Stimulated activated CD4-positive, alpha-beta T cell treated with anti-CD3 and anti-CD28 coated beads, Interleukin-1b, Interleukin-23, amount 100 ng/mL, for 1 hour (primary cell): ENCODE measurements at places on chromosomes 11 and 22.

GRCh38 chr22:17931400-17931825 lies 92.9 kb downstream of the MICAL3 start:
- DNase-seq = no peak

DNA sequence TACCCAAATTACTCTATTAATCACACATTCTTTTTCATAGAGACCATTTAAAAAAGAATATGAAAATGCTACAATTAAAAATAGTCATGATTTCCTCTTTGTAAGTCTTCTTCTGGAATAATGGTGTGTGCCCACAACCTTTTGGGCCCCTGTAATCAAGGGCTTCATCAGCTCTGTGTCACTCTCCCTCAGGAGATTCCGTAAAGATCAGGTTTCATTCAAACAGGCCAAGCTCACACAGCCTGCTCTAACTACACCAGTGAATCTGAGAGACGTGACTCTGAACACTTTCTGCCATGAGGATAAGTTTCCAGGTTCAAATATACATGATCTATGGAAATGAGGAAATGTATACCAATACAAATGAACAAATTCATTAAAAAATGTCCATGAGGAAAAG lies 9.5 kb downstream of the DRICH1 start:
- DNase-seq = no peak

DNA sequence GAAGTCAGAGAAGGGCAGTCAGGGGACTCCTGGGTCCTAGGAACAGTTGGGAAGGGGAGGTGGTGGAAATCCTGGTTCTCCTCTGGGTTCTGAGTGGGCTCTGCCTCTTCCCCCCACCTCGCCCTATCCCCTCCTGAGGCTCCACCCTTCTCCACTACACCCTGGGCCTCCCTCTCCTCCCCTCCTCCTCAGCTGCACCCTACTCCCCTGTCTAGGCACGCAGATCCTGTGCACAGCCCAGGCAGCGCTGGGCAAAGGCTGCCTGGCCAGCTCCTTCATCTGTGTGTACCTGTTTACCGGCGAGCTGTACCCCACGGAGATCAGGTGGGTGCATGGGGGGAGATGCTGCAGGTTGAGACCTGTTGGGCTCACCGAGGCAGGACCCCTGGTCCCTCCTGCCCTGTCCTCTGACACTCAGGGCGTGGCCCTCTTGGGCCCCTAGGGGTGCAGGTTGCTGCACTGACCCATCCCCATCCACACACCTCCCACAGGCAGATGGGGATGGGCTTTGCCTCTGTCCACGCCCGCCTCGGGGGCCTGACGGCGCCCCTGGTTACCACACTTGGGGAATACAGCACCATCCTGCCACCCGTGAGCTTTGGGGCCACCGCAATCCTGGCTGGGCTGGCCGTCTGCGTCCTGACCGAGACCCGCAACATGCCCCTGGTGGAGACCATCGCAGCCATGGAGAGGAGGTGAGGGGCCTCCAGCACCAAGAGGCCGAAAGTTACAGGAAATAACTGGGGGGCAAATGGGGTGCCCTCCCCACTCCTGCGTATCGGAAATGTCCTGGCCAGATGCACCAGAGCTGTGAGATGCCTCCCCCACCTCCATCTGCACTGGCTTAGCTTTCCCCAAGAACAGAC lies 25.3 kb upstream of the POLA2 start:
- DNase-seq = no peak

DNA sequence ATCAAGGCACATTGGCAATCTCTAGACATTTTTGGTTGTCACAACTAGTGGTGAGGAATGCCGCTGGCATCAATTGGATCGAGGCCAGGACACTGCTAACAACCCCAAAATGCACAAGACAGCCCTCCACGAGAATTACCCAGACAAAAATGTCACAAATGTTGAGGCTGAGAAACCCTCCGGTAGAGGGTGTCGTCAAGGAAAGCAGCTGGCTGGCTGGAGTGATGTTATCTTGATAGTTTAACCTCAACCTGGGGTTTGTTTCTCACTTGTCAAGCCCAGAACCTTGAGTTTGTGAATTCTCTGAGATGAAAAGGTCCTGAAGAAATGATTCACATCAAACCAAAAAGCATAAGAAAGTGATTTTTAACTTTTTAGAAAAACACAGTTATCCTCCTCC lies 21.1 kb upstream of the TMPRSS13 start:
- DNase-seq = no peak

DNA sequence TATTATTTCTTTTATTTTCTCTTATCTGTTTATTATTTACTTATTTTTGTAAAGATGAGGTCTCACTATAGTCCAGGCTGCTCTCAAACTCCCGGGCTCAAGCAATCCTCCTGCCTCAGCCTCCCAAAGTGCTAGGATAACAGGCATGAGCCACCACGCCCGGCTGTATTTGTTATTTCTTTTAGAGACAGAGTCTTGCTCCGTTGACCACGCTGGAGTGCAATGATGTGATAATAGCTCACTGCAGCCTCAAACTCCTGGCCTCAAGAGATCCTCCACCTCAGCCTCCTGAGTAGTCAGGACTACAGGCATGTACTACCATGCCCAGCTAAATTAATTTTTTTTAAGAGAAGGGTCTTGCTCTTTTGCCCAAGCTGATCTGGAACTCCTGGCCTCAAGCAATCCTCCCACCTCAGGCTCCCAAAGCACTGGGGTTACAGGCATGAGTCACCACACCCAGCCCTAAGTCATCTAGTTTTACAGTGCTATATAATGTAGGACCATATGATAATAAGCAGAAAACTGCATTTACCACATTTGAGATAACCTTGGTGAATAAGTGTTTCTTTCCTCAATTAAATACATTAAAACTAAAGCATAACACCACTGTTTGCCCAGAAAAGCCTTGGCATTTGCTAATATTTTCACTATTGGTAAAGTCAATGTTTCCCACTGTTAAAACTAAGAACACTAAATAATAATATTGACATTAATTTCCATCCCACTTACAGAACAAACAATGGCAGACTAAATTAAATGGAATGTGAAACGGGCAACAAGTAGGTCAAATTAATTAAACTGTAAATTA lies 127.5 kb downstream of the SIK3 start:
- DNase-seq = no peak

- DNase-seq = no peak
These were observed 6.9 kb upstream of the NEAT1 start for GRCh38 chr11:65415499-65416340.

- DNase-seq = no peak
These were observed 15.8 kb downstream of the EPS8L2 start for GRCh38 chr11:721741-722345.

GRCh38 chr11:125968354-125968753 lies 22.5 kb downstream of the VSIG10L2 start:
- no peak for DNase-seq

- DNase-seq = no peak
These were observed 90.1 kb downstream of the ETS1 start for GRCh38 chr11:128497061-128497775.

GRCh38 chr22:43343262-43343669 lies at the start of gene SCUBE1:
SCUBE1 (minus strand) TSS chr22:43343372; CDS start chr22:43343261, 111 bp downstream.
- peak; percentile 7 for DNase-seq

GRCh38 chr22:18977824-18978425 lies 41.8 kb upstream of the PRODH start:
- no peak for DNase-seq

- DNase-seq = no peak
These were observed 7.4 kb upstream of the RCE1 start for GRCh38 chr11:66835768-66836405.

- DNase-seq = no peak
These were observed 12.1 kb downstream of the DPP3 start for GRCh38 chr11:66492161-66492865.

DNA sequence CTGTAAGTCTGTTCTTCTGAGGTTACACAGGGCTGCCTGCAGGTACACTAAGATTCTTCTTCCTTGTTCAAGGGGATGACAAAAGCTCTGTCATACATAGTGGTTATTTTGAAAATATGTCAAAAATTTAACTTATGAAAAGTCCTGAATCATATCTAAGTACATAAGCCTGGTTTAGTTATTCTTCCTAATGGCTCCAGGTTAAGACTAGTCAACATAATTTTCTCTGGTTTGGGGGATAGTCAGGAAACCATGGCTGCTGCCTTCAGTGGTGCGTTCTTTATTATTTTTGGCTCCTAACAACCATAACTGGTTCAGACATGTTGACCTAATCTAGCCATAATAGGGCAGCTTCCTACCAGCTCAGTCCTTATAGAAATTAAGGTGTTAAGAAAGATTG lies 257.4 kb upstream of the DDI1 start:
- DNase-seq = no peak

GRCh38 chr22:49369726-49370626 lies 457.7 kb downstream of the BRD1 start:
- DNase-seq = no peak

DNA sequence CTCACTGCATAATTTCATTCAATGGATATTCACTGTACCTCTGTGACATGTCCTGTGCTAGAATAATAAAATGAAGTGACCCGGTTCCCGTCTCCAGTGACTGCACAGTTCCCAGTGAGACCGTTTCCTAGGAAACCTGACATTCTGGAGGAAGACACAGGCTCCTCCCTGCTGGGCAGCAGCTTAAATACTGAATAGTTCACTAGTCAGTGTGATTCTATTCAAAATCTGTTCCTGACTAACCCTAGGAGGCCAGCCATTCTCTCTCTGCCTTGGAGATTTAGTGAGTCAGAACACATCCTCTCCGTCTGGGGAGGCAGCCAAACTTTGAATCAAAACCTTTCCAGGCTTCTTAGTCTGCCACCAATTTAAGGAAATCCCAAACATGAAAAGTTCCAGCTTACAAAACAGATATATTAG lies 11.3 kb downstream of the TRIM66 start:
- no peak for DNase-seq

DNA sequence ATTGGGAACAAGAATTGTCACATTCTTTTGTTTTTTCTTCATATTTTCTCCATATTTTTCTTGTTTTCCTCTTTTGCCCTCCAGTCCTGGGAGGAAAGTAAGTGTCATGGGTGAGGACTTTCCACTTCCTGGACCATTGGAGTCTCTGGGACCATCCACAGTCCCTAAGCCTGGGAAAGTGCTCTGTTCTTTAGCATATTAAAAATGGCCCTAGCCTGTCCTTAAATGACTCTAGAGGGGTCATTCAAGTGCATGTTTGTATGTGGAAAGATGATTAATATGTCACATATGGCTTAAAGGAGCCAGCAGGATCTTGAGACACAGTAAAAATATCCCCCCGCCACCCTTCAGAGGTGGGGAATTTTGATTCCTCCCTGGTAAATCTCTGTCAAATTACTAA lies 20.1 kb upstream of the SCGB1D1 start:
- no peak for DNase-seq

DNA sequence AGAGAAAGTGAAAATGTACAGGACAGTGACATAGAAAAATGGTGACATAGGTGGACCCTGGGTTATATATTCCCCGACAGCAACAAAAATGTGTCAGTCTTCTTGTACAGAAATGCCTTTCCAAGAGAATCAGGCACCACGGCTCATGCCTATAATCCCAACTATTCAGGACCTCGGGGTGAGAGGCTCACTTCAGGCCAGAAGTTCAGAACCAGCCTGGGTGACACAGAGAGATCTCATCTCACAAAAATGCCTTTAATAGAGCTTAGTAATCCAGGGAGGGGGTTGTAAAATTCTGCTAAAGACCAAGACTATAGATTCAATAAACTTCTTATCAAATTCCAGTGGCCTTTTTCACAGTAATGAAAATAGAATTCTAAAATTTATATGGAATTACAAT lies 10.7 kb downstream of the ZNF195 start:
- DNase-seq = no peak

DNA sequence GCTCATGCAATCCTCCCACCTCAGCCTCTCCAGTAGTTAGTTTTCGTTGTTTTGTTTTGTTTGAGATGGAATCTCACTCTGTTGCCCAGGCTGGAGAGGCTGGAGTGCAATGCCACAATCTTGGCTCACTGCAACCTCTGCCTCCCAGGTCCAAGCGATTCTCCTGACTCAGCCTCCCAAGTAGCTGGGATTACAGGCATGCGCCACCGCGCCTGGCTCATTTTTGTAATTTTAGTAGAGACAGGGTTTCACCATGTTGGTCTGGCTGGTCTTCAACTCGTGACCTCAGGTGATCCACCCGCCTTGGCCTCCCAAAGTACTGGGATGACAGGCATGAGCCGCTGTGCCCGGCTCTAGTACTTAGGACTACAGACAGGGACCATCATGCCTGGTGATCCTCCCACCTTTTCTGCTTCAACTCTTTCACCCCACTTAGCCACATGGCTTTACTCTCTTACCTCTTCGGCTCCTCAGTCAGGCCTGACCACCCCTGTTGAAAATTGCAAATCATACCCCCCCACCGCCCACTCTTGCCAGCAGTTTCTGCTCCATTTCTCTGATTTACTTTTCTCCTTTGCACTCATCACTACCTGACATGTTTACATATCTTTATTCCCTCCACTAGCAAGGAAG lies 157.1 kb upstream of the GRK3 start:
- DNase-seq = no peak

- no peak for DNase-seq
These were observed 22.3 kb downstream of the HPS4 start for GRCh38 chr22:26461188-26461810.

GRCh38 chr22:27107386-27107785 lies 450.0 kb downstream of the MIAT start:
- no peak for DNase-seq

DNA sequence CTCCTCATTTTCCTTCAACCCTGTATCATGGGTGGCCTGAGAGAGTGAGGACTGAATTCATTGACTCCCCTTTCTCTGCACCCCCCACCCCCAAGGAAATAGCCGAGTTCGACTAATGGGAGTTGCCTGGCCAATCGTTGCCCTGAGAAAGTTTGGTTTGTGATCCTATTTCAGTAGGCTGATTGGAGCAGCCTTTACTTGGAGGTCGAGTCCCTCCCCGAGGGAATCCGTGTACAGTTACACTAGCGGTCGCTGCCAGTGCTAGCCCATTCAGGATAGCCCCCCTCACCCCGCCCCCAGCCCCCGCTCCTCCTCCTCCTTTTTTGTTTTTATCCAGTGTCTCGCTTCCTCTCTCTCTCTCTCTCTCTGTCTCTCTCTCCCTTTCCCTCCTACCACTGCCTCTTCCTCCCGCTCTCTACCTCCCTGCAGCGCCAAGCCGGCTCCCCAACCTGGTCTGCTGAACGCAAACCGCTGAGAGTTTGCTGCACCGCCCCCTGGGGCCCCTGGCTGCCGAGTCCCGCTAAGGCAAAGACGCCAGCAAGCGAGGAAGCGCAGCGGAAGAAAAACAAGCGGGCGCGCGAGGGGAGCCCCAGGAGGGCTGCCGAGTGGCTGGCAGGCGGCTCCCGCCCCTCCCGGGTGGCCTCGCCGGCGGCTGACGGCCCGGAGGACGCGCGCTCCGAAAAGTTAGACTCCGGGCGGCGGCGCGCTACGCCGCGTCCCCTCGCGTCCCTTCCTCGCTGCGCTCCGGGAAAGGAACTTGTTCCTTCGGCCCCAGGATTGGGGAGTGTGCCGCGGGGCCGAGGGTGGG lies at the start of gene GRAMD1B:
Gene GRAMD1B, plus strand, starts transcription at position 357 of the 808 bp plus-strand sequence. CDS start 524 bp downstream, outside the sequence.
- peak; percentile 47 for DNase-seq
